Muscle of leg (tissue), 16 donors: ENCODE measurements at places on chromosomes 2 and 18.

GRCh38 chr2:12809526-12809925 is 92.8 kb downstream of the TRIB2 start:
- peak; percentile 44 for DNase-seq

DNA sequence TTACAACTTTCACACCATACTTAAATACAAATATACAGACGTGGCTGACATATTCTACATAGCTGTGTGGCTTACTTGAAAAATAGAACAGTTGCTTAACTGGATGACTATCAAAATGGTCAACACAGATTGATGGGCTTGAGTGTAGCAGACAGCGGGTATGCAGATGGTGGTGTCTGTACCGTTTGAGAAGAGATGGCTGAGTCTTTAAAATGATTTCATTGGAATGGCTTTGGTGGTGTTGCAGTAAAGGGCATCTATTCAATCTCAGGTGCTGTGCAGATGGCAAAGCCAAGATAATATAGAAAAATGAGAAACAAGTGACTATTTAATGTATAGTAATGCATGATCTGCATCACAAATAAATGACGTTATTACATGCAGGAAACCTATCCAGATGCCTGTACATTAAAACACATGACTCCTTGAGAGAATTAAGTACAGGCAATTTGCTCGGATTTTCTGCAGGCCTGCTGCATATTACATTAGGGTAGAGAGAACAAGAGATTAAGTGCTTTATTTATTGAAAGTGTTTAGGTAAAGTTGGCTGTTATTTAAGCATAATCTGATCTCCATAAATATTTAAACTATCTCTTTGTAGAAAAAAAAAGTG is 68.5 kb downstream of the AGPS start:
- peak; percentile 4 for DNase-seq

GRCh38 chr2:177545981-177546585 is 153.5 kb downstream of the AGPS start:
- no peak for DNase-seq

GRCh38 chr2:117825437-117825836 is 10.9 kb downstream of the DDX18 start:
- DNase-seq: no peak

GRCh38 chr2:12303181-12304030 is 413.3 kb upstream of the TRIB2 start:
- no peak for DNase-seq

- DNase-seq: no peak
Measured at GRCh38 chr2:239371726-239372686, 28.8 kb downstream of the HDAC4 start.

DNA sequence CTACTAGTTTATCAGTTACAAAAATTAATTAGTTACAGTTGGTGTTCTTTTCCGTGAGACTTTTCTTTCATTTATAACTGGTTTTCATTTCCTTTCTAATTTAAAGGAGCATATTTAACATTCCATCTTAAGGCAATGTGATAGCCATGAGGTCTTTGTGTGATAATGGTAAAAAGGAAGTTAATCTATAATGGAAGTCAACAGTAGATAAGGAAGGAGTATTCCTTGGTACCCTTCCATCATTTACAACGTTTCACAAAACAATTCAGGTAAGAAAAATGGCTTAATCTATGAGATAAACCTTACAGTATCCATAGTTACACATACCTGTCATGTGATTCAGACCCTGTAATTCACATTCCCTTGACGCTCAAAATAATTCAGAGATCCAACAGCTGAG is 525.4 kb upstream of the VWC2L start:
- DNase-seq: no peak

DNA sequence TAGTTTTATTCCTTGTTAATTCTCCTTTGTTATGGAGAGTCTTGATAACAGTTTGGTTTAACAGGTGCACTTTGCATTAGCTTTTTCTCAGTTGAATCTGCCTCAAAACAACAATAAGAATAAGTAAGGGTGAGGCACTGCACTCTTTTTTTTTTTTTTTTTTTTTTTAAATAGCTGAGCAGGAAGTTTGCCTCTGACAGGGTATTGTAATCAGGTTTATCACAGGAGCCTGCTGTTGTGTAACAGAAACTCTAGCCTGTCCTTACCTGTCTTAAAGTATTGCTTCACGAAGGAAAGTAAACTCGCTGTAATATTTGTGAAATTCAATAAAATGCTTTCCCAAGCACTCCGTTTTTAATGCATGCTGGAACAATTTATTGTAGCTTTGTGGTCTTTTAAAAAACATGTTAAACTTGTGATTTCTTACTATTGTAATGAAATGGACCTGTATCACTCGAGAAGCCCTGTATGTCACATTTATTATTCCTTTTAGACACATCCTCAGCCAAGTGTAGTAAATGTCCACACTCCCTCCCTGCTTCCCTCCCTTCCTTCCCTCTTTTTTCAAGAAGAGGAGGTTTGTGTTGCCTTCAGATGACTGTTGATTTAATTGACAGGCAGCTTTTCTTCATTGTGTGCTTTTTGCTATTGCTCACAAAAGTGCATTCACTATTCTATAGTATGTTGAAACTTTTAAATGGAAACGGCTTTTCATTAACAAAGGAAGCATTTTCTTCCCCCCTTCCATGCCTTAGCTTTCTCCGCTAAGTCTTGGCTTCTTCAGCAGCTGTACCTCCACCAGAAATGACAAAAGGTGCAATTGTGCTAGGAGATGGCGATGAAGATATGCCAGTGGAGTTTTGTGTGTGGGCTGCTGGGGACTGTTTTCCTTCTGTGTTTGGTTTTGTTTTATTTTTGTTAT is 52.7 kb downstream of the TAF1B start:
- no peak for DNase-seq

GRCh38 chr2:54597153-54597848 is 126.2 kb upstream of the EML6 start:
- peak; percentile 65 for DNase-seq

DNA sequence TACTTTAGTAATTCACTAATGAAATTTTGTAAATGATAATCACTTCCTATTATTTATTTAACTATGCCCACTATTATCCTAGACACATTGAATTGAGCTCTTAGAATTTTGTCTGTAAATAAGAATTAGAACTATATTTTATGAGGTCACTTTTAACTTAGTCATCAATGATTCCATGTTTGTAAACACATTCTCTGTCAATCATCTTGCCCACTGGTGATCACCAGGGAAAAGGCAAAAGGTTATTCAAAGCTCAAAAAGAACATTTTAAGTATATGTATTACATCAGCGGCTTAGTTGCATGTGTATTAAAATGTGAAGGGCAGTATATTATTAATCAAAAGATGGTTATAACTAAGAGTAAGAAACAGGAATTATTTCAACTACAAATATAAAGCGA is 25.2 kb downstream of the SCN9A start:
- no peak for DNase-seq

- no peak for DNase-seq
Measured at GRCh38 chr2:175432021-175432420, 250.5 kb upstream of the ATP5MC3 start.

DNA sequence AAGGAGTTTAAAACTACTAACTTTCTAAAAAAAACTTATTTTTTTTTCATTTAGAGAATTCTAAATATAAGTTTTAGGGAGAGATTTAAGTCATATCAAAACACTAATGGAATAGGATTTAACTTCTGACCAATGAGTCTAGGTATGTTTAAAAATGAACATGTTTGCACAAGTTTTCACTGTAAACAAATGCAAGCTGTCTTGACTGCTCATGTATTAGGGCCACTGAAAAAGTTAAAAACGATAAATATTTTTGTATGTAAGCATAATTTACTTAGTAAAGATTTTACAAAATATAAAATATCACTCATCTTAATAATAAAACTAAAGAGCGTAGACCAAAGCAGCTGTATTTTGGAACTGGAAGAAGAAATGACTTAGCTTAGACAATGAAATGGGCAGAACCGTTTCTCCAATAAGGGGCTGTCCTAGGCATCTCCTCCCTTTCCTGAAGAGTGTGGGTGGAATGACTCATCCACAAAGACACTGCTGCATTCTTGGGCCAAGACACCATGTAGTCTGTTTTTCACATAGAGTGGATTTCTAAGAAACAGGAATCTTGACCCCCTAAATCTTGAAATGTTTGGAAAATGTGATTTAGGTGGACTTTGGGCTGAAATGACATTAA is 118.8 kb downstream of the MEP1B start:
- peak; percentile 91 for DNase-seq

GRCh38 chr2:73825408-73825807 is 3.4 kb upstream of the STAMBP start:
- DNase-seq: no peak

DNA sequence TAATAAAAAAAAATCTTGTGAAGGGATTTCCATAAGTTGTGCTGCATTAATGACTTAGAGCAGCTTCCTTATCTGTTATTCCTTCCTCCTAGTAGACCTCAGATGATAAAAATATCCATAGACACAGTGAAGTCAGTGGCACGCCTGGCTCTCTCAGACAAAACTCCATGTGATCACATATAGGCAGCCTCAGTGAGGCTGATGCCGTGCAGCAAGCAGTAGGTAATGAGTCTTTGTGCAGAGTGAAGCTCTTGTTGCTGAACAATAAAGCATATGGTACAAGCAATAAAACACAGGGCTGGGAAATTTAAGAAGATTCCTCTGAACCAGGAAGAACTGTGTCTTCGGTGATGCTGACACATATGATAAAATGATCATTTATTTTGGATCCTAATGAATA is 102.7 kb downstream of the CSRNP3 start:
- peak; percentile 75 for DNase-seq

DNA sequence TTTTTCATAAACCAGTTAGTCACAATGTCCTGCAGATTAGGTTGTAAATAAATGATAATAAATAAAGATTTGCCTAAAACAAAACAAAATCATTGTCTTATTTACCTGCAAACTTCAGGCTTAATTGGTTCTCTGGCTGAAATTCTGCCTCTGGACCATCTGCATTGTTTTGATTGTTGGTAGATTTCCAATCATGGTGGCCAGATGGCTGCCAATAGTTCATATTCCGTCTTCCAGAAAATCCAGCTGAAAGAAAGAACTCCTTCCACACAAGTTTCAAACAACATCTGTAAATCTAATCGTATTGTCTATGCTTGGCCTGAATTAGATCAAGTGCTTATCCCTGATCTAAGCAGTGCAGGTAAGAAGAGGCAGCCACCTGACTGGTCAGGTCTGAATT is 771.1 kb upstream of the ZEB2 start:
- peak; percentile 64 for DNase-seq

- no peak for DNase-seq
Measured at GRCh38 chr2:73341039-73341438, 44.6 kb upstream of the ALMS1 start.

DNA sequence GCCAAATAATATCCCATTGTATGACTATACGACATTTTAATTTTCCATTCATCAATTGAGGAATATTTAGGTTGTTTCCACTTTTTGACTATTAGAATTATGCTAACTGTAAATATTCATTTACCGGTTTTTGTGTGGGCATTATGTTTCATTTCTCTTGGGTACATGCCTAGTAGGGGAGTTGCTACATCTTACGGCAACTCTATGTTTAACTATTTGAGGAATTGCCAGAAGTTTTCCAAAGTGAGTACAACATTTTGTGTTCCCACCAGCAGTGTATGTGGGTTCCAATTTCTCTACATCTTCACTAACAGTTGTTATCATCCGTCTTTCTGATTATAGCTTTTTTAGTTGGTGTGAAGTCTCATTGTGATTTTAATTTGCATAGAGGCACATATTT is 1.6 kb upstream of the KDSR start:
- no peak for DNase-seq

GRCh38 chr2:28619213-28620196 is 123.6 kb downstream of the PLB1 start:
- no peak for DNase-seq

DNA sequence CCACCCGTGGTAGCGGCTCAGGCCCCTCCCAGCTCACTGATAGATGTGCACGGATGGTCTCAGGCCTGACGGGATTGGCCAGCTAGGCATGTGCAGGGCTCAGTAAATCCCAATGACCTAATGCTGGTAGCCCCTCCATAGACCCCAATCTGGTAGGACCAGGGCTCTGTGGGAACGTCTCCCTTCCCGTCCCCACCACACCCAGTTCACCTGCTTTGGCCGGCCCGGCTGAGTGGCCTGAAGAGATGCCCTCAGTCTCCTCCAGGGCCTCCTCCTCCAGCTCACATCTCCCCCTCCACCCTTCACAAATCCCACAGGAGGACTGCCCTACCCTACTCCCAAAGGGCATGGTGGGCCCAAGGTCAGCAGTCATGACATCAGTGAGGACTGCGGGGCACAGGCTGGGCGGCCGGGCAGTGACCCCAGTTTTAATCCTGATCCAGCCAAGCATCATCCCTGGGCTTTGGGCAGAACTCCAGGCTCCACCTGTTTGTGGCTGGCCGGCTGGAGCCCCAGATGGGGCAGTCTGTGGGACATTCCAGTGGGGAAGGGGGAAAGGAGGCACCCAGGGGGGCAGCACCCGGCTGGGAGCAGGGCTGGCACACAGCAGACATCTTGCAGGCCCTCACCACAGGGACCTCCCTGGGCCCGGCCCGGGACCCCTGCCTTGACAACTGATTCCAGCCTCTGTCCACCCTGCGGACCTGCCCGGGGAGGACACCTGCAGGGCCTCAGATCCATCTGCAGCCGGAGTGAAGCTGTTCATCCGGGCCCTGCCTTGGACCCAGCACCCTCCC is 2.3 kb downstream of the KIF1A start:
- DNase-seq: no peak

GRCh38 chr2:120394764-120395163 is 48.8 kb downstream of the INHBB start:
- no peak for DNase-seq

DNA sequence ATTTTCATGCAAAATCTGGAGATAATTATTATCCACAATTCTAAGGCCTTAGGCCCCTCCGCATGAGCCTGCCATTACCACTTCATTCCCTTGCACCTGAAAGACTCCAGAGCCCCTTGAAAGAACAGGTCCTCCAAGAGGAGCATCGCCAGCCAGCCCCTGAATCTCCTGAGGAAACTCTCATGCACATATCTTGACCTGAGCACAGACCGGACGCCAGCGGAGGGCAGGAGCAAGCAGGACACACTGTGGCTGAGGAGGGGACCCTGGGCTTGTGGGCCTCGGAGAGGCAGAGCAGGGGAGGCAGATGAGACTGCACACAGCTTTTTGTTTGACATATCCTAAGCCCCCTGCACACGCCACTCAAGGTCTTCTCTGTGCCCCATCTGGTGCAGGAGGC is 13.6 kb upstream of the ADNP2 start:
- DNase-seq: no peak

- DNase-seq: no peak
Measured at GRCh38 chr18:54743605-54743995, 84.7 kb upstream of the RAB27B start.

DNA sequence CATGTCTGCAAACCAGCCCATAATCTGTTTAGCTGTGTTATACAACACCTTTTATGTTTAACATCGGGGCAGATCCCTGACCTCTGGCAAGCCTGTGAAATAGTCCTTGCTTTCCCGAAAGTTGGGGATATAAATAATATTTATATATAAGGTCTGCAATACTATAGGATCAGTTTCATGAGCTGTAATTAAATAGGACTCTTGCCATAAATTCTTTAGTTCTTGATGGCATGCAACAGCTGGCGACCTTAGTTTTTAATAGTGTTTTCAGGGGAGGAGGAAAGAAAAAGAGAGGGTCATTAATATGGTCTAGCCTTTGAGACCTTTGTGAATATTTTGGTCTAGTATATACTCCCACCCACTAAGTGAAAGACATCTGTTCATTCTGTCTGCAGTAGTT is 166.5 kb downstream of the MTX2 start:
- no peak for DNase-seq
